NCI-H2029 treated with DMSO at 0.1 percent for 48 hours (cell line): ENCODE measurements at places on chromosomes 6 and 20.

DNA sequence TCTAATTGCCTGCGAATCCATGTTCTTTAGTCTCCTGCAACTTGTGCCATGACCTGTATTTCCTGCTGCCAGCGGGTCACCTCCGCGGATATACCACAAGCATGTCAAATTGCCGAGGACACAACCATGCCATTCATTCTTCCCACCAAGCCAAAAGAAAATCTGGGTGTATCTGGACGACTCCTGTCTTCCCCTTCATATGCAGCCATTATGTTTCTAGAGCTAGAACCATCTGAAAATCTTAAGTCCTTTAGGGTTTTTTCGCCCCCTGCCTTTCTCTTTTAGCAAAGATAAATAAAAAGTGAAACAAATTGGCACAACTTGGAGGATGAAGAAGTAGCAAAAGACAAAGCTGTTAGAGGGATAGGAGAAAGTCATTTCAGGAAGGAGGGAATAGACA lies 242.6 kb downstream of the ARID1B start:
- DNase-seq = no peak

- DNase-seq = no peak
Measured at GRCh38 chr6:56992703-56993102, 37.8 kb downstream of the BEND6 start.

DNA sequence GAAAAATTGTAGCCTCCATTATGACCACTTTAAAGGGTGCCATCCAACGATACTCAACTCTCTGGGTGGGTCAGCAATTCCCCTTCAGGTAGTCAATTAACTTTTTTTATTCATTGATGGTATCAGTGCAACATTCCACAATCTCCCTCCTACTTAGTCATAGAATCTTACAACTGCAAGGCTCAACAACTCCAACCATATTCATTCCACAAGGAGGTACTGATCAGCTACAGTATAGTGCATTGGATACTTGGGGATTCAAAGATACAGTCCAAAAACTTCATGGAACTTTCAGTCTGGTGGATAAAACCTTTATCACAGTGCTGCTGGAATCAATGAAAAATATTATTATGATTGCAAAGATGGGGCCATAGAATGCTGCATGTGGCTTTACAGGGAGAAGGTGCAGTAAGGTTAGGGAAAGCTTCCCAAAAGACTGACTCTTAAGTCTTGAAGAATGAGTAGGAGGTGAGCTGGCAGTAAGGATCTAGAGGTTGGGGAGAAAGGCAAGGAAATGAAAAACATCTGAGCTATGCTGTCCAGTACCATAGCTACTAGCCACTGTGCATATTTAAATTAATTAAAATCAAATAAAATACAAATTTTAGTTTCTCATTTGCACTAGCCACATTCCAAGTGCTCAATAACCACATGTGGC lies 314.7 kb upstream of the PRDM1 start:
- no peak for DNase-seq

DNA sequence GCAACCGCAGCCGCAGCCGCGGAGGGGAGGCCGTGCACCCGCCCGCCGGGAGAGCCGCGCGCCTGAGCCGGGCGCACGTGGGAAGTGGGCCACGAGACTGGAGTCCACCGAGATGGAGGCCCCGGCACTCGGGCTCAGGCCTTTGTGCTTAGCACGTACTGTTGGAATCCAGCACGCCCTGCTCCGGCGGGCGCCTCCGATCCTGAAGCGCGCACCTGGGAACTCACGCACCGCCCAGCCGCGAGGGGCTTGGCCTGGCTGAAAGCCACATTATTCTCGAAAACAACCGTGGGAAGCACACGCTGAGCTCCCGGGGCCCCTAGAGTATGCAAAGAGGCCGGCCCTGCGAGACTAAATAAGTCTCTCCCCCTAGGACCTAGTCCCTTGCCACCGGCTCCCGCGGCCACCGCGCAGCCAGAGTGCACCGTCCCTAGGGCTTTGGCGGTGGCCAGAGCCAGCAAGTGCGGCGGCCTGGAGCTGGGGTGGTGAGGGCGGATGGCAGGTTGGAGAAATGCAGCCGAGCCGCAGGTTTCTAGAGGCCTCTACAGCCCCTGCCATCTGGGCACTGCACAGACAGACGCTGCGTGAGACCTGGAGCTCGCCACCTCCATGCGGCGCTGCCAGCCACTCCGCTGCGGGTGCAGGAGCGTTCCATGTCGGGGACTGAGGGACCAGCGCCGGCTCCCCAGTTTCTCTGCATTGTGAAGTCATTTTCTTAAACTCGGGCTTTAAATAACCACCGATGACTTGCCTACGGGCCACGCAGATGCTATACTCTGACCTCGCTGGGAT lies 42.0 kb upstream of the LY86 start:
- peak; percentile 85 for DNase-seq

GRCh38 chr20:52294106-52294628 lies 102.6 kb upstream of the ZFP64 start:
- no peak for DNase-seq

- DNase-seq = no peak
Measured at GRCh38 chr6:45422503-45423110, 44.9 kb upstream of the SUPT3H start.

- DNase-seq = peak; percentile 57
Measured at GRCh38 chr20:327186-328026, 2.1 kb downstream of the SOX12 start.

GRCh38 chr20:13255356-13255755 lies 34.3 kb downstream of the ISM1 start:
- no peak for DNase-seq

GRCh38 chr6:132063204-132063603 lies 112.0 kb upstream of the CCN2 start:
- DNase-seq = no peak

DNA sequence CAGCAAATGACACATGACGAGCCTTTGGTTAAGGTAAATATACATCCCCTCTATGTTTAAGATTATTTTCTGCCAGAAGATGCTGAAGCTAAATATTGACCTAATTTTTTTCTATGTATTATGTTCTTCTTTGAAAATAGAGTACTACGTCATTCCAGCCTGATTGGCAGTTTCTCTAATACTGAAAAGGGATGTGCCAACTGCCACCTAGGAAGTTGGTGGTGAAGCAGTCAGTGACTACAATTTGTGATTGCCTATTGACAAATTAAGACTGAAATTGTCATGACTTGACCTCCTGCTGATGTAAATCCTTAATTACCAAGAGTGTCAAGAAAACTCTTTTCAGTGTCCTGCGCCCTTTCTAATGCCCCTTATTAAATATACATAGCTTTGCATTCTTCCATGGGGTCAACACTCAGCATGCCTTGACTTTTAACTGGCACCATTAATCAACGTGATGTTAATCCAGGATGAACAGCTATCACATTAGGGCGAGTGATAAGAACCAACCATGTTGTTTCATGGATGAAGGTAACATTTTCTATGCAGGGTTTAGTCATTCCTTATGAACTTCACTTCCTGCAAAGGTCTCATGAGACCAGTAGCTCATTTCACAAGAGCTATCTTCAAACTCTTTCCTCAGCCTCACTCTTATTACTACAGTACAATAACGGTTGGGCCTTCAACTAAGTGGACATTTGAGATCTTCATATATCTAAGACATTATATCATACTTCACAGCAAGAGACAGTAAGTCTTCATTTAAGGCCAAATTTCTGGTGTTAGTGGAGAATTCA lies 22.5 kb upstream of the SGK1 start:
- DNase-seq = no peak

DNA sequence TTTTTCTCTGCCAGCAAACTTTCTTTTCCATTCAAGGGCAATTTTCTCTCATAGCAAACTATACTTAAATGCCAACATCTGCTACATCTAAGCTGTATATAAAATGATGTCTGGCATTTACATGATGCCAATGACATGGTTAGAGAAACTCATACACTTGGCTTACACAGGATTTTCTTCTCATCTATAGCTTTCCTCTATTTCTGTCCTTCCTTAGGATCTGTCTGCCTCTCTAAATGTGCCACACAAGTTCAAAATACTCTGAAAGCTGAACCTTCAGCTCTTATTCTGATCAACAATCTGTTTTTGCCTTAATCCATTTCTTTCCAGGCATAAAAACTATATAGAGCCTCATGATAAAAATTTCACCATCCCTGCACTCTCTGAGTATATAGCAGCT lies 290.9 kb upstream of the RNF217 start:
- no peak for DNase-seq
